NB4 (cell line): ENCODE measurements at places on chromosomes 13 and 19.

GRCh38 chr19:30757104-30757836 is 385.1 kb downstream of the ZNF536 start:
- DNase-seq, result no peak

DNA sequence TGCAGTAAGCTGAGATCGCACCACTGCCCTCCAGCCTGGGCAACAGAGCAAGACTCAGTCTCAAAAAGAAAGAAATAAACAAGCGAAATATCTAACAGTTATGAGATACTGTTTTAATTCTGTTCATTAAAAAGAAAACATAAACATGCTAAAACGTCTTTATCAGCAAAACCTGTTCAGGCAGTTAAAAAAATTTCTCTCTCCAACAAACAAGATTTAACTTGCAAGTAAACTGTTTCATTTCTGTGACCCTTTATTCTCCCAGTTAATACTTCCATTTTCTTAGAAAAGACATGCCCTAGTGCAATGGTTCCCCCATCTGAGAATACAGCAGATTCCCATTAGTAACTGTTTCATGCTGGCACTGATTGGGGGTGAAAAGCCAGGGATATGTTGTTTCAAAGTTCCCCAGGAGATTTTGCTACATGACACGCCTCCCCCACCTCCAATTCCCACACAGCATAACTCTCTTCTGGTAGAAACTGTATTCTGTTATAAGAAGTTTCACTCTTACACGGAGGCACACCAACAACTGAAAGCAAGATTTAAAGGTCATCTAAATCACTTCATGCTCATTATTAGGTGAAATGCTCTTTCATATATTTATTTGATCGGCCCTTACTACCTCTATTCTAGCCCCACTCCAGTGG is 24.4 kb downstream of the ELF1 start:
- no peak for DNase-seq

- no peak for DNase-seq
Measured at GRCh38 chr19:40245506-40246128, 19.1 kb upstream of the CCNP start.

DNA sequence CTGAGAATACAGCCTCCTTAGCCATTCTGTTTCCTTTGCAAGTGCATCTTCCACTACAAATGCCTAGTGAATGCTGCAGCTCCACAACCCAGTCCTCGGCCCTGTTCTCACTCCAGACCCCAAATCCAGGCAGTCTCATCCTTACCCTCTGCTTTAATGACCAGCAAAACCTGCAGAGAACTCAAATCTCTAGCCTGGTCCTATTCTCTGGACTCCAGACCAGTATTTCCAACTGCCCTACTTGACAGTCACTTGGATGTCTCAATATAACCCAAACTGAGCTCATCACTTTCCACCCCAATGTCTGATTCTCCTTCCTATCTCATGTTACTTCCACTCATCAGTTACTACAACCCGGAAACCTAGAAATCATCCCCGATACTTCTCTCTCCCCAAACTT is 2.6 kb upstream of the EBPL start:
- DNase-seq, result no peak

DNA sequence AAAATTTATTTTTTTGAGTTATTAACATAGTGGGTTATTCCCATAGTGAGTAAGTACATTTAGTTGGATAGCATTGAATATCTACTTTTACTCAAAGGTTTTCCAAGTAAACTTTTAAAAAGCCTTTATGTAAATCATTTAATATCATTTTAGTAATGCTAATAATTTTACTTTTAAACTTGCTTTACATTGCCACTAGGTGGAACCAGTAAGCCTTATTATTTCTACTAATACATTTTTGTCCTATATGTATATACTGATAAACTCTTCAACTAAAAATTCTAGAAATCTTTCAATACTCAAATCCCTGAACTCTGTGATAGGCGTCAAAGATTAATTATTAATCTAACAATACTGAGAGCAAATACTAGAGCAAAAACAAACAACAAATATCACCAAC is 1709.2 kb upstream of the PCDH20 start:
- peak; percentile 20 for DNase-seq

DNA sequence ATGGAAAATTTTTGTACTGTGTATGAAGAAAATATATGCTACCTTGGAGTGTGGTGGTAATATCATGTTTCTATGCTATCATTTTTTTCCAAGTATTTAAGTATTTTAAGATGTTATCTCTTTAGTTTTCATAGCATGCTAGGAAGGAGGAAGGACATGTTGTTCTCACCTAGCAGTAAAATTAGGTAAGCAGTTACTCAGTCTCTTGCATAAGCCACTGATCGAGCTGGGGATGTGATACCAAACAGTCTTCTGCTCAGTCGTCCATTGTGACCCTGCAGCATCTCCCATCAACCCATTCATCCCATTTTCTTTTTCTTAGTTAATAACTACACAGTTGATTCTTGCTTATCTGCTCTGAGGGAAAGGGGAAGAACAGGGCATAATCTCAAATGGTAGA is 130.6 kb downstream of the KLF5 start:
- DNase-seq, result no peak
